T-cell (primary cell): ENCODE measurements at places on chromosomes 3 and 15.

GRCh38 chr3:184002469-184002868 is 15.2 kb downstream of the ABCC5 start:
- no peak overlapping the region for H3K4me3 ChIP-seq
- no peaks in the 10 kb centered on the region for H3K4me1 ChIP-seq
- peaks cover 4% of the 10 kb centered on the region for H3K36me3 ChIP-seq
- H3K27ac ChIP-seq = no peak overlapping the region
- H3K27me3 ChIP-seq = no peaks in the 10 kb centered on the region
- no peak for DNase-seq

DNA sequence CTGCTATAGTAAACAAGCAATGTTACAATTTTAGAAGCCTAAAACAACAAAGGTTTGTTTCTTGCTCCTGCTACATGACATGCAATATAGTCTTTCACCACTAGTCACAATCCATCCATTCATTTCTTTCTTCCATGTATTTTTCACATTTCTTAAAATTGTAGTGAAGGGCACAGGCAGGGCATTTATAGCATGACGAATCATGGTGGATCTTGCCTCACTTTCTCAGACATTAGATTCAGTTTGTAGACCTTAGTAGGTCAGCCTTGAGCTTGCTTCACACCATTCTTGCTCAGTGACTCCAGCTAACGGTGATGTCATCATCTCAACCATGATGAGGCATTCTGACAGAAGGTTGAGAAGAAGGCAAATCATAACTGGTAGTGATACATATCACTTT is 546.8 kb downstream of the TBL1XR1 start:
- no peak for DNase-seq
- no peaks in the 10 kb centered on the region for H3K36me3 ChIP-seq
- no peak overlapping the region for H3K27ac ChIP-seq
- H3K4me3 ChIP-seq = no peak overlapping the region

DNA sequence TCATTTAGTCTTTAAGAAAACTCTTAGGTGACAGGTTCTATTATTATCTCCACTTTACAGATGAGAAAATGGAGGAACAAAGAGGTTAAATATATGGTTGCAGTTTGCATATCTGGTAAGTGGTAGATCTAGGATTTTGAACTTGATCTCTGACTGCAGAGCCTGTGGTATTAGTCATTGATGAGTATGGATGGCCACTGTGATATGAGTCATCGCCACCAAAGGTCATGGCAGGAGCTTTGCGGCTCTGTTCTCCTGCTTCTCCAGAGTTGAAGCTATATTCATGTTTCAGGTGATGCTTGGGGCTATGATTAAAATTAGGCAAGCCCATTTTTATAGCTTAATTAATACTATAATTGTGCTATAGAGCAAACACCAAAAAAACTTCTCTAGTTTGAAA is 306.2 kb upstream of the DPPA4 start:
- H3K27me3 ChIP-seq = no peaks in the 10 kb centered on the region
- no peak overlapping the region for H3K27ac ChIP-seq
- H3K4me3 ChIP-seq = no peak overlapping the region
- no peaks in the 10 kb centered on the region for H3K4me1 ChIP-seq
- no peaks in the 10 kb centered on the region for H3K36me3 ChIP-seq

DNA sequence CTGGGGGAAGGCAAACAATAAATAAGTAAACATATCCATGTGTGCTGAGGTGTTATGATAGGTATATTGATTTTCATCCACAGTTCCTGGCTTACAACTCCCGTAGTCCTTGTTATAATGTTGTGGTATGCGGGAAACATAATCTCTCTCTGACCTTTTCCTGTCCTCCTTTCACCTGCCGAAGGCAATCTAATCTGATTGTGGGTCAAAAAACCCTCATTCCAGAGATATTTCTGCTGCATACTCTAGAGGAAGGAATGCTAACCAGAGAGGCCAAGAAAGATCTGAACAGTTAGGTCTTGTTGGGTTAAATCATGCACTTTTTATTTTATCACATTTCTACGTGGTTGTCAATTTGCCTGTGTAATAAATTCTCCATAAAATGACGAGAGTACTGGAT is 383.6 kb upstream of the SEMA6D start:
- H3K36me3 ChIP-seq = no peaks in the 10 kb centered on the region
- no peaks in the 10 kb centered on the region for H3K27me3 ChIP-seq
- no peaks in the 10 kb centered on the region for H3K4me1 ChIP-seq

- H3K4me3 ChIP-seq = no peak overlapping the region
- no peaks in the 10 kb centered on the region for H3K36me3 ChIP-seq
- no peak overlapping the region for H3K27ac ChIP-seq
- no peaks in the 10 kb centered on the region for H3K4me1 ChIP-seq
- no peak for DNase-seq
Measured at GRCh38 chr15:96187341-96188305, 142.9 kb upstream of the NR2F2 start.

GRCh38 chr15:43317566-43318184 is 12.7 kb downstream of the LCMT2 start:
- DNase-seq = no peak
- H3K27ac ChIP-seq = no peak overlapping the region
- no peaks in the 10 kb centered on the region for H3K36me3 ChIP-seq
- H3K4me3 ChIP-seq = no peak overlapping the region
- H3K27me3 ChIP-seq = peaks cover 7% of the 10 kb centered on the region
- no peaks in the 10 kb centered on the region for H3K4me1 ChIP-seq

GRCh38 chr15:96232335-96232734 is 98.2 kb upstream of the NR2F2 start:
- no peaks in the 10 kb centered on the region for H3K27me3 ChIP-seq
- no peaks in the 10 kb centered on the region for H3K36me3 ChIP-seq
- no peak overlapping the region for H3K27ac ChIP-seq
- H3K4me3 ChIP-seq = no peak overlapping the region
- H3K4me1 ChIP-seq = no peaks in the 10 kb centered on the region

DNA sequence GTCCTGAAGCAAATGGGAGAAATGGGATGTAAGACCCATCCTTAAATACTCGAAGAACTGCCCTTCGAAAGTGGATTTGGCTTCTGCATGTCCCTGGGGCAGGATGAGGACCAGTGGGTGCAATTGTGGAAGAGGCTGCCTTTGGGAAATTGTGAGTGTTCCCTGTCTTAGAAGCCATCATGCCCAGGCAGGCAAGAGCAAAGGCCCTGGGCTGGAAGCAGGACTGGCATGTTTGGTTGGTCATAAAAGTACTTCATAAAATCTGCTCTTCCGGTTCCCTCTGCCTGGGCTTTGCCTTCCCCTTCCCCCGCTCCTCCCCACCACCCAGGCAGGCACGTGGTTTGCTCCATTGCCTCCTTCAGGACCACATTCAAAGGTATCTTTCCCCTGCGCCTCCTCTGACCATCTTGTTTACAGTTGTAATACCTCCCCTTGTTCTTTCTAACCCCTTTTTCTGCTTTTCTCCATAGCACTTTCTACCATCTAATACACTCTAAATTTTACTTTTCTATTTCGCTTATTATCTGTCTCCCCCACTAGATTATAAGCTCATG is 8.3 kb downstream of the MINAR1 start:
- DNase-seq = no peak
- no peaks in the 10 kb centered on the region for H3K36me3 ChIP-seq
- H3K27ac ChIP-seq = no peak overlapping the region
